GM12864 (cell line): ENCODE measurements at places on chromosomes 7 and 10.

DNA sequence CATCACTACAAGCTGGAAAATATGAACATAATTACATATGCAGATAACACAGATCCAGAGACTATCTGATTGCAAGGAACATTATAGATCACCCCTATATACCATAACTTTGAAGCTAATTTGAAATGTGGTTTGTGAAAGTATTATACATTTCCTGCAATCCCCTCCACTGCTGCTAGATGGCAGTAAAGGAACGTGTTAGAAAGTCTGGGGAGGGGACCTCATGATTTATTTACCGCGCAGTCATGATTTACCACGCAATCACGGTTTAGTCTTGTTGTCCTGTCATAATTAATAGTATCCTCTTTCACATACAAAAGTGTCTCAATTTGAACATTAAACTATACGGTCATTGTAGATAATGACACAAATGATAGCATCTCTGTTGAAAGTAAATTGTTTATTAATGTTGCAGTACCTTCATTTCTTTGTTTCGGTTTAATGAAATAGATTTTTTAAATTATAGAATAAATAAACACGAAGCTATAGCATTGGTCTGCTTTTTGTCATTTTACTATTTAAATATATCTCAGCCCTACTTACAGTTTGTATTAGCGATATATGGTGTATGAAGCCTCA, 145.3 kb upstream of the PRSS1 start:
- peak; percentile 5 for DNase-seq

DNA sequence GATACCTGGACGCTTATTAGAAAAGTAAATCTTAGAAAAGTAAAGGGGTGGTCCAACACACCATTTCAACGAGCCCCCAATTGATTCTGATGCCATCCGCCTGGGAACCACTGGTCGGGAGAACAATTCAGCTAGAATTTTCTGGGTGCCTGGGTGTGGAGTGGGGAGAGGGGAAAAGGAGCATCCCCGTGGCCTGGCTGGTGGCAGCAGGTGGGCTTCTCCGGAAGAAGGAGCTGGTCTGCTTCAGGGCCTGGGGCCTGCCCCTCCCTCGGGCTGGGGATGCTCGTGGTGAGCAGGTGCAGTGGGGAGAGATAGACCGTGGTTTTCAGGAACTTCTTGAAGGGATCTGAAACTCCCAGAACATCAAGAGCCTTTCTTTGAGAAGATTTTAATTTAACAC, 39.9 kb upstream of the DUSP5 start:
- no peak for DNase-seq

- no peak for DNase-seq
Observed at GRCh38 chr10:129025787-129026186, 441.3 kb upstream of the MGMT start.

GRCh38 chr10:110279407-110279986, 25.2 kb downstream of the SMNDC1 start:
- DNase-seq, result peak; percentile 22

GRCh38 chr7:88302486-88302885, 4.2 kb downstream of the STEAP4 start:
- DNase-seq, result no peak

- DNase-seq, result no peak
Observed at GRCh38 chr10:78804411-78805032, 264.2 kb upstream of the ZMIZ1 start.

DNA sequence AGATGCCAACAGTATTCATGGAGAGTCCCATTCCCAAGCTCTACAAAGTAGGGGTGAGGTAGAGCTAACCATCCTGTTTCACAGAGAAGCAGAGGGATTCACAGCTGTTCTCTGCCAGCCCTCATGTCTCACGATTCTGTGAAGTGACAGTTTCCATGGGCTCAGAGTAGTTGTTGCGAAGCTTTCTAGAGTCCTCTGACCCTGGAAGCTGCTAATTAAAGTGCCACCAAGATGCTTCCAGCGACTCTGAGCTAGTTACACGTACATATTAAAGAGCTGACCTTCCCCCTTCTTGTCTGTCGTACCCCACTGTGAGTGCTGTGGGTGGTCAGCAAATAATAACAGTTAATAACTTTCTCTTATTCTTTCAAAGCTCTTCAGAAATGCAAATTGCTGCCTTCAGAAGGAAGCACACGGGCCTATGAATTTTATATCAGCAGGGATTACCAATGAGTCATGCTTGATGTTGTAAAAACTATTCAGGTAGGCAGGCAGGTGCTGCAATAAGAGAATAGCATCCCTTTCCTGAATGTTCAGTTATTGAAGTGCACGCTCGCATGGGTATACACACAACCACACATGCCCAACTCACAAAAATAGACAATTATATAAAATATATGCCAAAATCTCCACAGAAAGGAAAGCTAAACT, 34.1 kb downstream of the DNAJB9 start:
- DNase-seq, result no peak

DNA sequence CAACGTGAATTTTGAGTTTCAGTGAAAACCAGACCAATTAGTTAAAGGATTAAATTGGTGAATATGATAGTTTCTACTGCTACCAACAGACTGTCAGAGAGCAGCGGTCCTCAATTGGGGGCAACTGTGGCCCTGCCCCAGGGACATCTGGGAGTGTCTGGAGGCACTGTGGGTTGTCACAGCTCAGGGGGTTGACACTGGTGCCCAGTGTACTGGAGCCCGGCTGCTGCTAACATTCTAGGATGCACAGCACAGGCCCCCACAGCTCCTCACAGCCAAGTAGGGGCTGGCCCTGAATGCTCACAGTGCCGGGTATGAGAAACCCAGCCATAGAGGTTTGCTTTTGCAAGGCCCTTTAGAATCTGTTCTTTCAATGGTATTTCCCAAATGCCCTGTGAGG, 84.1 kb upstream of the CXCL12 start:
- DNase-seq, result no peak

GRCh38 chr10:13165177-13165576, 3.8 kb downstream of the MCM10 start:
- DNase-seq, result no peak

GRCh38 chr7:39392151-39392550, 174.1 kb upstream of the YAE1 start:
- no peak for DNase-seq

- no peak for DNase-seq
Observed at GRCh38 chr10:113430634-113431397, 122.0 kb upstream of the HABP2 start.

DNA sequence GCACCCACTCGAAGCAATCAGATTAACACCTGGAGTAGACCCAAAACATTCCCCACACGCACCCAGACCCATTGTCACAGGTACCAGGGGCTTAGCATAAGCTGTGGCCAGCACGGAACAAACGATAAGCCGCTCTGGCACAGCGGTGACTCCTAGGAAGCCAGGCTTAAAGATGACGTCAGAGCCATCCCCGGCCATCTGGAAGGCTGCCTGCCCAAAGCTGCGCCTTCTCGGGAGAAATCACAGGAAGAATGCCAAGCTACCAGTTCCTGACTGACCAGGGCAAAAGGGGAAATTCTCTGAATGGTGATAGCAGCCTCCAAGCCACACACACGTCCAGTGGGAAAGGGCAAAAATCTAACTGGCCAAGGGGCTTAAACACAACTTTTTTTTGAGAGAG, 13.0 kb upstream of the WIPI2 start:
- DNase-seq, result no peak

- no peak for DNase-seq
Observed at GRCh38 chr7:22586101-22586785, 86.3 kb upstream of the STEAP1B start.

- no peak for DNase-seq
Observed at GRCh38 chr7:37730501-37730900, 46.9 kb downstream of the GPR141 start.

DNA sequence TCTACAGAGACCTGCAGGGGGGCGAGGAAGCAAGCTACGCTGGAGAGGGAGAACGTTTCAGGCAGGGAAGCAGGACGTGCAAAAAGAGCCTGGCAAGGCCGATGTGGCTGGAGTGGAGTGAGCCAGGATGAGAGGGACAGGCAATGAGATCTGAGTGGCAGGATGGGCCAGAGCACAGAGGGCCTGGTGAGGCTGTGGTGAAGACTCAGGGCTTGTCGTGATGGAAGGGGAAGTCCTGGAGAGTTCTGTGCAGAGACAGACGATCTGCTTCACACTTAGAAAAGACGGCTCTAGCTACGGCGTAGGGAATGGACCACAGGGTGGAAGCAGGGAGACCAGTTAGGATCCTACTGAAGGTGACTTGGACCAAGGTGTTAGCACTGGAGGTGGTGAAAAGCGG, 87.0 kb downstream of the SH3PXD2A start:
- no peak for DNase-seq

DNA sequence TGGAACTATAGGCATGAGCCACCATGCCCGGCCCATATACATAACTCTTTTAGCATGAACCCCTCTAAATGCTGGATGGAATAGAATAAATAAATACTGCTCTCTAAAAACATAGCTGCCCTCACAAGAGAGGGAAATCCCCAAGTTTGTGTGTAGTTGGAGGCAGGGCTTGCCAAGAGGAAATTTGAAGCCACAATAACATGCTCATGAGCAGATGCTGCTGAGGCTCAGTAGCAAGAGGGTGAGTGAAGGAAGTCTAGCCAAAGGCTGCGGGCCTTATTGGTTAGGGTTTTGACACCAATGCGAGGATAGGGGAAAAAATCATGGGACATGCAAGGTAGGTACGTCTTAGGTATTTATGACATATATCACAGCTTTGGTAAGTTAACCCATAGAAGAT, 17.3 kb downstream of the TPK1 start:
- no peak for DNase-seq

DNA sequence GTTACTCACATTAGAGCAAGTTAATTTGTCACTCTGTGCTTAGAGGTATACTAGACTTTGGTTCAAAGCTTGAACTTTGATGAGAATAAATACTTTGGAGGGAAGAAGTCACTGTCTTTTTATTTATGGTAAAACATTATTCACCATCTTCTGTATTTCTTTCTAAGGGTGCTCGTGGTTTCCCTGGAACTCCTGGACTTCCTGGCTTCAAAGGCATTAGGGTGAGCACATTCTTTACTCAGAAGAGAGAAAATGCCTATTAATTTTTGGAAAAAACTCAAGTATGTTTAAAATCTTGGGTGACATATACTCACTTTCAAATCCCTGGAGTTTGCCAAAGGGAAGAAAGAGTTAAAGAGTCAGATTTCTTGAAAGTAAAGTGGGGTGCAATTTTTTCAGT, 10.8 kb downstream of the COL1A2 start:
- DNase-seq, result no peak

GRCh38 chr7:4226524-4226882, 455.6 kb upstream of the FOXK1 start:
- DNase-seq, result no peak

DNA sequence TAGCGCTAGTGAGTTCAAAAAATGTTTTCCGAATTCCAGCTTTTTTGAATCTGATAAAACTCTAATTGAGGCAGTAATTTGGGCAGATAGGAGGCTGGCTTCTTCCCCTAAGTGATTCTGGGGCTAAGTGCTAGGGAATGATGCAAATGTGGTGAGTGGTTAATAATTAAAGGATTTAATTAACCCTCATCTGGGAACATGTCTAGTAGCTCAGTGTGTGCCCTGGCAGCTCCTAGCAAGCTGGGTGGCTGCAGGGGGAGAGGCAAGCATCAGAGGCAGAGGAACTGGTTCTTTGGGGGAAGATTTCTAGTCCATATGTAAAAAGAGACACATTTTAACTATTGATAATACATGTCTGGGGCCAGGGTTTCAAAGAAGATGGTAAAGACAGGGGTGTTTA, 354.5 kb downstream of the WDR11 start:
- DNase-seq, result no peak

GRCh38 chr7:100099452-100099851, 1.7 kb downstream of the MCM7 start:
- DNase-seq, result no peak

- DNase-seq, result no peak
Observed at GRCh38 chr7:13185139-13185538, 497.7 kb downstream of the ARL4A start.

DNA sequence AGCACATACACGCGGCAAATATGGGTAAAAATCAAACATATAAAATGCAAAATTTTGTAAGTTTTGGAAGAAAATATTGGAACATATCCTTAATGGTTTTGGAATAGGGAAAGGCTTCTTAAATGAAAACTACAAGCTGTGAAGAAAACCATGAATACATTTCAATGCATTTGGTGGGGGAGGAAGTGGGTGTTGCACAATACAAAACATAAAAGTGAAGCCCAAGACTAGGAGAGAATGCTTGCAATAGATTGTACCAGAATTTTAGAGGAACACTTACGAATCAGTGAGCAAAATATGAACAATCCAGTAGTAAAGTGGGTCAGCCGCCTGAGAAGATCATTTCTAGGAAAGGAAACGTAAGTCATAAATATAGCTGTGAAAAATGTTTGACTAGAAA, 322.6 kb upstream of the MKI67 start:
- no peak for DNase-seq

DNA sequence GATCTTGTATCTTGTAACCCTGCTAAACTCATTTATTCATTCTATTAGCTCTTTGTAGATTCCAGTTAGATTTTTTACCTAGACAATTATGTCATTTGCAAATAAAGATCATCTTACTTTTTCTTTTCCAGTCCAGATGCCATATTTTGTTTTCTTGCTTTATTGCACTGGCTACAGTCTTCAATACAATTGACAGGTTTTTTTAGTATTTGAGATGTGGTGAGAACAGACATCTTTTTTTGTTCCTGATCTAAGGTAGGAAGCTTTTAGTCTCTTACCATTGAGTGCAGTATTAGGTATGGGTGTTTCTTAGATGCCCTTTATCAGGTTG, 12.1 kb downstream of the SPRN start:
- no peak for DNase-seq

DNA sequence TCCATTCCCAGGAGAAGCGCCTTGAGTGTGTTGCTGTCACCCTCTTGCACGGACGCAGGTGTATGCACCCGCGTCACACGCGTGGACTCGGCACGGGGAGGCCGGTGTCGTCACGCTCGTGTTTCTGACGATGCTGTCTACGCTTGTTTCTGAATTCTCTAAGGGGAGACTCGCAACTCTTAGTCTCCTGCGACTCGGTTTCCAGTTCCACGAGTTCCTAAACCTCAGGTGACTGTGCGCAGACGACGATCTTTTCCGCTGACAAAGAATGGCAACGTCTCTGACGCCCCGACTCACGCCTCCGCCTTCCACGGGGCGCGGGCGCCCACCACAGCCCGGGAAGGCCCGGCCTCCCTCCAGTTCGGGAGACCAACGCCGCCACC, 579 bp downstream of the IDI1 start:
- DNase-seq, result no peak

DNA sequence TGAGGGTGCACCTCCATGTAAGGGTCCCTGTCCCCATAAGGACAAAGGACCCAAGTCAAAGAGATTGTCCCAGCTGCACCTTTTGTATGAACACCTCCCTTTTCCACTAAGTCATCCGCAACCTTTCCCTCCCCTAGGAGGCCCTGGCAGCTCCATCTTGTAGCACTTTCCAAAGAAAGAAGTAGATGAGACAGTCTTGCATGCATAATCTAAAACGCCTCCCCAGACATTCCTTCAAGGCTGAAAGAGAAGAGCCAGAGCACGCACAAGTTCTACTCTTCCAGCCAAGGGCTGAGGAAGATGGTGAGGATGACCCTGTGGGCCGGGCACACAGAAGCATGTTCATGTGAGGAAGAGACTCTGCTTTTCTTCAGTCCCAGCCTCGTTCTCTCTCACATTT, 194.4 kb downstream of the TNS3 start:
- DNase-seq, result no peak

- no peak for DNase-seq
Observed at GRCh38 chr7:9029681-9030530, 596.5 kb downstream of the NXPH1 start.
